ENCODE measurements at places on chromosomes 1 and 21. TPM values are rescaled to one million over a fixed set of nuclear protein-coding genes. Genes with fewer than 3 reads are reported as not detected.

Gene DNASE2B
- not detected for total RNA-seq

Gene ZNHIT6
- total RNA-seq = 6.5 TPM

Gene PRDM16
- 15.2 TPM for total RNA-seq

Gene TMEM200B
- 2.6 TPM for total RNA-seq
